ENCODE measurements at places on chromosomes 6 and 20.
A peak's percentile ranks its signal among the peaks of the same experiment; 100 is the strongest.

DNA sequence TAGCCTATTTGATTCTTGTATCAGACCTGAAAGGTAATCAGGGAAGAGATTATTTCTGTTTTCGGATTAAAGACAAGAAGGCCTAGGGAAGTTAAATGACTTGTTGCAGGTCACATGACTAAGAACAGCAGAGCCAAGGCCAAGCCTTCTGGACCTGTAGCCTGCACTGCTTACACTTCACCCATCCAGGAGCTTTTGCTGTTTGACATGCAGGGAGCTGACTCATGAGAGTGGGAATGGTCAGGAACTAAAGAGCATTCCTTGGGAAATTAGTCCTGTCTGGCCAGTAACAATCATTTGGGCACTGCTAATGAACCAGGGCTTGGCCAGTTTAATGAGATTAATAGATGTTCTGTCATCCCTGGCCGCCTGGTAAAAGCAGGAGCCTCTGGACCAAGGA is 46.8 kb downstream of the EIF2S2 start:
- no peak for DNase-seq
- no peak overlapping the region for H3K4me3 ChIP-seq
- H3K4me1 ChIP-seq: peaks cover 13% of the 10 kb centered on the region

GRCh38 chr20:13910492-13910891 is 79.9 kb downstream of the SEL1L2 start:
- no peaks in the 10 kb centered on the region for H3K36me3 ChIP-seq
- no peak for DNase-seq
- H3K27ac ChIP-seq: no peak overlapping the region
- H3K4me1 ChIP-seq: peaks cover 2% of the 10 kb centered on the region
- no peak overlapping the region for H3K4me3 ChIP-seq

DNA sequence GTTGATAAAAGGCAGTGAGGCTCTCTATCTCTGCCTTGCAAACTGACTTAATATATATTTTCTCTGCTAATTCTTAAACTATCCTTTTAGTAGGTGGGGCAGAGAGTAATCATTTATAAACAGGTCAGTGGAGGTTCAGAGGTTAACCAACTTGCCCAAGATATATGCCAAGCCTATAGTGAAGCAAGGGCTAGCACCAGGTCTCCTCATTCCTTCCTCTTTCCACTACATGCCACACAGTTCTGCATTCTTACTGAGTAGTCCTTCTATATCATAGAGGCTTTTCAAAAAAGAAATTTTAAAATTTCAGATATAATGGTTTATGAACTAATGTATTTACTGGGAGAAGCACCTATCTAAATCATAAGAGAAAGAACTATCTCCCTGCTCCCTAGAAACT is 8.5 kb downstream of the ARG1 start:
- H3K4me3 ChIP-seq: no peak overlapping the region
- H3K27ac ChIP-seq: no peak overlapping the region
- H3K36me3 ChIP-seq: peaks cover 11% of the 10 kb centered on the region
- DNase-seq: no peak
- no peaks in the 10 kb centered on the region for H3K27me3 ChIP-seq

DNA sequence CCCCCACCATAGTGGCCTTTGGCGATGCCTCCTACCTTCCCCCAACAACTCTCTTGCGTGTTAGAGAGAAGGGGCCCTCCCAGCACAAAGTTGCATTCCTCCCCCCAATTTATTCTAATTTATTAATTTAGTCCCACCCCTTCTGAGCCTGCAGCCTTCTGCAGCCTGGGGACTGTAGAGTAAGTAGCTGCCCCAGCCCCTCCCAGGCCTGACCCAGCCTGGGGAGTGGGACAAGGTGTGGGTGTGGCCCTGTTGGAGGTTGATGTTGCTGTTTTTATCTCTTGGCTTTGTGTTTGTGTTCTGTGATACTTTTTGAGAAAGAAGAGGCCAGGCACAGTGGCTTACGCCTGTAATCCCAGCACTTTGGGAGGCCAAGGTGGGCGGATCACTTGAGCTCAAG is 49.4 kb downstream of the ORC3 start:
- no peak overlapping the region for H3K4me3 ChIP-seq
- H3K27me3 ChIP-seq: no peaks in the 10 kb centered on the region
- no peaks in the 10 kb centered on the region for H3K4me1 ChIP-seq

DNA sequence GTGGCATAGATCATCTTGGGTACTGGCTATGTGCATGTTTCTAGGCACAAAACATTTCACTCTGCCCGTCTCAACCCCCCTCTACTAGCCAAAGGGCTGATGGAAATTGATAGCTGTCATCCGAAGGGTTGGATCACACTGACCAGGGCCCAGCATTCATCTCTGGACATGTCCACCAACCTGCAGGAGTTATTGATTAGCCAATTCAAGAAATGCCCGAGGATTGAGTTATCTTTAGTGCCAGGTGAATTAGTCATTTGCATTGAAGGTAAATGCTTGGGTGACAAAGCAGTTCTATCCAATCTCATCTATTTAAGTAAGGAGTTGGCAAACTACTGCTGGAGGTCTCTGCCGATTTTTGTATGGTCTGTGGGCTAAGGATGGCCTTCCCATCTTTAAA is 80.1 kb downstream of the CD164 start:
- H3K4me1 ChIP-seq: peaks cover 37% of the 10 kb centered on the region
- H3K27me3 ChIP-seq: peaks cover 5% of the 10 kb centered on the region
- no peak for DNase-seq
- no peak overlapping the region for H3K4me3 ChIP-seq
- H3K27ac ChIP-seq: no peak overlapping the region

DNA sequence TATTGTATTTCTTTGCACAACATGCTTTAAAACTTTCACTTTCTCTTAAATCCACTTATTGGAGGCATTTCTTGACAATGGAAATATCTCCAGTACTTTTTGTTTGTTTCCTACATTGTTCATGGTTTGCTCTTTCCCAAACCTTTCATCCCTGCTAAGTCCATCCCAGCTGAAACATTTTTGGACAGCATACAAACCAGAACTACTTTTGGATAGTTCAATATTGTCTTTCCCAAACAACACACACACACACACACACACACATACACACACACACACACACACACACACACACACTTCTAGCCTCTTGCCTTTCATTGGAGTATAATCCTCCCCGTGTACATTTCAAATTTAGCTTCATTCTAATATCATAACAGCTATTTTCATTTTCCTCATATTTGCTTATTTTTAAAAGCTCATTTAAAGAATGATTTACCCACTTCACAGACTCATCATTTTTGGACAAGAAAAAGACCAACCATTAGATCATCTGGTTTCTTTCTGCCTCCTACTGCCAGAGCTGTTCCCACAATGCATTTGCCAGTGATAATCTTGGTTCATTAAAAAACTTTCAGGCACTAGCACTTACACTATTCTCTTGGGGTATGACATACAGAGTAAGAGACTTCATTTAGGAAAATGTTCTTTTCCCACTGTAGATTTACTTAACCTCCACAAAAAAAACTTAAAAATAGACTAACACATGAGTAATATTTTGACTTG is 248.1 kb downstream of the CD109 start:
- H3K4me1 ChIP-seq: peaks cover 2% of the 10 kb centered on the region
- H3K4me3 ChIP-seq: no peak overlapping the region
- H3K27ac ChIP-seq: no peak overlapping the region
- no peaks in the 10 kb centered on the region for H3K36me3 ChIP-seq

- peaks cover 21% of the 10 kb centered on the region for H3K36me3 ChIP-seq
- H3K27me3 ChIP-seq: no peaks in the 10 kb centered on the region
- DNase-seq: no peak
- H3K4me3 ChIP-seq: no peak overlapping the region
- no peak overlapping the region for H3K27ac ChIP-seq
Measured at GRCh38 chr6:79005024-79005423, 73.0 kb downstream of the PHIP start.

GRCh38 chr6:105136431-105137350 is 43.1 kb downstream of the POPDC3 start:
- H3K4me3 ChIP-seq: peak overlapping the region; percentile 75
- peaks cover 1% of the 10 kb centered on the region for H3K4me1 ChIP-seq
- no peaks in the 10 kb centered on the region for H3K36me3 ChIP-seq
- no peak overlapping the region for H3K27ac ChIP-seq
- DNase-seq: peak; percentile 48

DNA sequence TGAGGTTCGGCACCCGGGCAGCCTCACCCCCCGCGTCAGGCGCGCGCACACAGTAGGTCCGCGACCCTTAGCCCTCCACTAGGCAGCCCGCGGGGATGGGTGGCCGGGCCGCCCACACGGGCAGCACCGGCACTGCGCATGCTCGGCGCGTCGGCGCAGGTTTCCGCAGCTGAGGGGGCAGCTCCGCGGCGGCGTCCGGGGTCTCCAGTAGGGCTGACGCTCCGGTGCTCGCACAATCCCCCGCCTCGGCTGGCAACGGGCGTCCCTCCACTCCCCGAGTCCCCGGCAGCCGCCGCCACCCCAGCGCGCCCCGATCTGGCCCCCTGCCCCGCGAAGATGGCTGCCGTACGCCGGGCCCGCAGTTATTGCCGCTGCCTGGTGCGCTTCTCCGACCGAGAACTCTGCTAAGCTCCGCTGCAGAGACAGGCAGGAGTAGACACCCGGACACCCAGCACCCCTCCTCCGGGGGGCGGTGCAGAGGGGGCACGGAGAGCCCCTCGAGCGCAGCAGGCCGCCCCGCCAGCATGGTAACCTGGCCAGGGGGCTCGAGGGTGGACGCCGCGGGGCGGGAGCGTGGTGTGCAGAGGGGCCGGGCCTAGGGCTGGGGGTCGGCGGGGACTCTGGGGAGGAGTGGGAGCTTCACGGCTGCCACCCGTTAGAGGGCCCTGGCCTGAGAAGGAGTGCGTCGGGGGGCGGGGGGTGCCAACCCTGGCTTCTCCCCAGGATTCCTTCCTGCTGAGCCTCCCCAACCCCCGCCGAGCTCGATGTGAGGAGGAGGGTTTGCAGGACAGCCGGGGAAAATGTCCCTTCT is at the start of gene FBXO9:
Gene FBXO9, plus strand, starts transcription at position 139 of the 811 bp plus-strand sequence. Its CDS starts 386 bp downstream, at position 525.
- H3K36me3 ChIP-seq: peaks cover 2% of the 10 kb centered on the region
- peak within 1 kb of the TSS; percentile 99 for H3K27ac ChIP-seq
- peak; percentile 60 for DNase-seq
- H3K27me3 ChIP-seq: no peaks in the 10 kb centered on the region

- H3K4me3 ChIP-seq: no peak overlapping the region
- DNase-seq: no peak
- H3K4me1 ChIP-seq: peaks cover 4% of the 10 kb centered on the region
- H3K27ac ChIP-seq: no peak overlapping the region
- H3K36me3 ChIP-seq: no peaks in the 10 kb centered on the region
- H3K27me3 ChIP-seq: peaks cover 7% of the 10 kb centered on the region
Measured at GRCh38 chr6:32554116-32554965, 24.3 kb upstream of the HLA-DRB5 start.

- H3K4me3 ChIP-seq: peak overlapping the region; percentile 93
- peak overlapping the region; percentile 28 for H3K27ac ChIP-seq
- peaks cover 27% of the 10 kb centered on the region for H3K4me1 ChIP-seq
- peaks cover 2% of the 10 kb centered on the region for H3K36me3 ChIP-seq
- no peak for DNase-seq
Measured at GRCh38 chr6:42449917-42450476, 1.7 kb downstream of the TRERF1 start.

DNA sequence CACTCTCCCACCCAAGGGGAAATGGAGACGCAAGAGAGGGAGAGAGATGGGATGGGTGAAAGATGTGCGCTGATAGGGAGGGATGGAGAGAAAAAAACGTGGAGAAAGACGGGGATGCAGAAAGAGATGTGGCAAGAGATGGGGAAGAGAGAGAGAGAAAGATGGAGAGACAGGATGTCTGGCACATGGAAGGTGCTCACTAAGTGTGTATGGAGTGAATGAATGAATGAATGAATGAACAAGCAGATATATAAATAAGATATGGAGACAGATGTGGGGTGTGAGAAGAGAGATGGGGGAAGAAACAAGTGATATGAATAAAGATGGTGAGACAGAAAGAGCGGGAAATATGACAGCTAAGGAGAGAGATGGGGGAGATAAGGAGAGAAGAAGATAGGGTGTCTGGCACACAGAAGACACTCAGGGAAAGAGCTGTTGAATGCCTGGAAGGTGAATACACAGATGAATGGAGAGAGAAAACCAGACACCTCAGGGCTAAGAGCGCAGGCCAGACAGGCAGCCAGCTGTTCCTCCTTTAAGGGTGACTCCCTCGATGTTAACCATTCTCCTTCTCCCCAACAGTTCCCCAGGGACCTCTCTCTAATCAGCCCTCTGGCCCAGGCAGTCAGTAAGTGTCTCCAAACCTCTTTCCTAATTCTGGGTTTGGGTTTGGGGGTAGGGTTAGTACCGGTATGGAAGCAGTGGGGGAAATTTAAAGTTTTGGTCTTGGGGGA is 754 bp downstream of the TNF start:
- H3K4me1 ChIP-seq: peaks cover 4% of the 10 kb centered on the region
- no peak overlapping the region for H3K4me3 ChIP-seq
- H3K36me3 ChIP-seq: no peaks in the 10 kb centered on the region
- DNase-seq: no peak

DNA sequence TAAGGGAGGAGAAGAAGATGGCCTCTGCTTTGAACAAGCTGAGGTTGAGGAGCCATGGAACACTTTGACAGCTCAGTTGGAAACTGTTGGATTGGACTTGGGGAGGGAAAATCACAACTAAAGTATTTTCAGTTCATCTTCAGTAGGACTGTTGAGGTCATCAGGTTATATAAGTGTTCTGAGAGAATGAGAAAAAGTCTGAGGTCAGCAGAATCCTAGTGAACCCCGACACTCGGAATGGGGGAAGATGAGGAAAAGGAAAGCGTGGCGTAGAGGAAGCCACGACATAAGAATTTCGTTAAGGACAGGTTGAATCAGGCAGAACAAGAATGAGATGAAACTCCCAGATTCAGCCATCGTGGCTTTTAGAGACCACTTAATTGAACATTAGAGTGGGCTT is 4.0 kb upstream of the TRAM2 start:
- DNase-seq: no peak
- H3K36me3 ChIP-seq: peaks cover 11% of the 10 kb centered on the region
- H3K27ac ChIP-seq: no peak overlapping the region
- H3K4me3 ChIP-seq: no peak overlapping the region
- H3K27me3 ChIP-seq: peaks cover 2% of the 10 kb centered on the region
